Jurkat, Clone E6-1 (cell line): ENCODE measurements at places on chromosomes 13 and 19.

GRCh38 chr13:64697226-64697625 is 2532.9 kb downstream of the PCDH9 start:
- DNase-seq = no peak

- no peak for DNase-seq
These were observed 20.1 kb downstream of the GPATCH1 start for GRCh38 chr19:33100894-33101644.

DNA sequence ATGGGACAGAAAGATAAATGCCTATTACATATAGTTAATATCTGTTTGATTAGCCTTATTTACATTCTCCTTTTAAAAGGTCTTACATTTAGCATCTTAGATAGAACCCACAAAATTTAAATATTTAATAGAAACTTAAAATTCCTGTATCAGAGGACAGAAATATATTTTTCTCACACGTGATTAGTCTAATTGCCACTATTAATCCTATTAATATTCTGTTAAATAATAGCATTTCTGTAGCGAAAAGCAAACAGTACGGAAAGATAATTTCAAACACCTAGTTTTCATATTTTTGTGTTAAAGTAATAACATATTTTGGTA is 380 bp upstream of the ZNF30 start:
- no peak for DNase-seq

GRCh38 chr13:57632276-57633140 is 964 bp downstream of the PCDH17 start:
- DNase-seq = no peak

- DNase-seq = no peak
These were observed 7.8 kb downstream of the MKNK2 start for GRCh38 chr19:2043251-2043641.

- DNase-seq = no peak
These were observed 59.2 kb downstream of the STK24 start for GRCh38 chr13:98517576-98518310.

GRCh38 chr19:49749055-49749716 is 13.9 kb downstream of the TSKS start:
- no peak for DNase-seq

- no peak for DNase-seq
These were observed 135.8 kb downstream of the RFC3 start for GRCh38 chr13:33953781-33954180.

- no peak for DNase-seq
These were observed 8.5 kb downstream of the SIGLEC11 start for GRCh38 chr19:49952479-49952836.

- DNase-seq = peak; percentile 11
These were observed 548.2 kb downstream of the GPC5 start for GRCh38 chr13:91946498-91947070.

- DNase-seq = peak; percentile 88
These were observed 4.7 kb downstream of the LSM4 start for GRCh38 chr19:18317961-18318800.
